NCI-H1436 (cell line): ENCODE measurements at places on chromosomes 11 and 22.

- no peak for DNase-seq
Observed at GRCh38 chr11:8261921-8262551, 1.6 kb downstream of the LMO1 start.

DNA sequence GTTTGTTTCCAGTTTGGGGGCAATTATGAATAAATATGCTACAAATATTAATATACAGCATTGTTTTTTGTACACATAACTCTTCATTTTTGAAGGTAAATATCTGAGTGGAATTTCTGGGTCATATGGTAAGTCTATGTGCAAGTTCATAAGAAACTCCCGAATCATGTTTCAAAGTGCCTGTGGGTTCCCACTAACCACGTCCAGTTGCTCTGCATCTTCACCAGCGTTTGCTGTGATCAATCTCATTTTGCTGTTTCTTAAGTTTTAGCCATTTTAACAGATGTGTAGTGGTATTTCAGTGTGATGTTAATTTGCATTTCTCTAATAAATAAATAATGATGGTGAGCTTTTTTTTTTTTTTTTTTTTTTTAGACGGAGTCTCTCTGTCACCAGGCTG, 14.2 kb upstream of the CSRP3 start:
- no peak for DNase-seq

DNA sequence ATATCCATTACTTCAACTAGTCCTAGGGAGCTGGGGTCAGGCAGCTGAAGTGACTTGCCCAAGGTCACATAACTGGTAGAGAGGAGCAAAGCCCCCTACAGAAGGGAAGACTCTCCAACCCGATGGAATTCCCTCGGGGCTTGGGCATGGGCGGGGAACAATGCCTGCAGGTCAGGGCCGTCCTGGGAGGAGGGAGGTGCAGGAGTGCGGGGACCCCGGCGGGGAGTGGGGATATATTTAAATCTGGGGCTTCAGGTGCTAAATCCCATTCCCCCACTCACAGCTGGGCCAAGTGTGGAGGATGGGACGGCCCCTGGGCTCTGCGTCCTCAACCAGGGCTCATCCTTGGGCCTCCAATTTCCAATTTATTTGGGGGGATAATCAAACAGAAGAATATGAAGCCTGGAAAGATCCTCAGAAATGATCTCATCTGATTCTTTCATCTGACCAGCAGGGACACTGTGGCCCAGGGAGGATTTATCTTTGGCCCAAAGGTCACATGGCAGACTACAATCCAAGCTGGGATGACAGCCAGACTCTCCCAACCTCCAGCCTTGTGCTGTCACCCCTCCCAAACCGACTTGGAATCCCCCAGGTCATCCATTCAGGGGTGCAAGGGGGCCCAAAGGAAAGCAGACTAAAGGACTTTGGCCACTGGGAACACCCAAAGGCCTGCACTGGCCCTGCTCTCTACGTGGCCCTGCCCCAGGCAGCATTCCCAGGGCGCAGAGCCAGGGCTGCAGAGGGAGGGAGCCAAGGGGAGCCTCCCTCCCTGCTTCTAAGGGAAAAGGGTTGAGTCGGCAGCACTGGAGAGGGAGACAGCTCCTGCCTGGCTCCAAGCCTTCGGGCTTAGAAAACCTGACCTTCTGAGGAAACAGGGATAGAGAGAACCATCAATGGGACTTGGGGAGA, 8.7 kb upstream of the C1QTNF6 start:
- DNase-seq: no peak

GRCh38 chr22:23571486-23571885, 8.6 kb downstream of the IGLL1 start:
- no peak for DNase-seq

GRCh38 chr22:21657360-21658032, 8.3 kb upstream of the PPIL2 start:
- peak; percentile 85 for DNase-seq

GRCh38 chr22:45629469-45630089, 42.1 kb upstream of the ATXN10 start:
- DNase-seq: peak; percentile 12

DNA sequence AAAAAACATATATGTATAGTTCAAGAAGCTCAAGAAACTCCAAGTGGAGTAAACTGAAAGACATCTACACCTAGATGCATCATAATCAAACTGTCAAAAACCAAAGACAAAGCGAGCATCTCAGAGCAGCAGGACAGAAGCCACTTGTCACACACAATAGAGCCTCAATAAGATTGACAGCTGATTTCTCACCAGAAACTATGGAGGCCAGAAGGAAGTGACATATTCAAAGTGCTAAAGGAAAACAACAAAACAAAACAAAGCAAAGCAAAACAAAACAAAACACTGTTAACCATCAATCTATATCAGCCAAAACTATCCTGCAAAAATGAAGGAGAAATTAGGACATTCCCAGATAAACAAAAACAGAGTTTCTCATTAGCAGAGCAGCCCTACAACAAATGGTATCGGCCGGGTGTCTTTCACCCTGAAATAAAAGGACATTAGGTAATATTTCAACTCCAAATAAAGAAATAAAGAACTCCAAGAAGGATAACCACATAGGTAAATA, 65.8 kb upstream of the SEPTIN5 start:
- no peak for DNase-seq

DNA sequence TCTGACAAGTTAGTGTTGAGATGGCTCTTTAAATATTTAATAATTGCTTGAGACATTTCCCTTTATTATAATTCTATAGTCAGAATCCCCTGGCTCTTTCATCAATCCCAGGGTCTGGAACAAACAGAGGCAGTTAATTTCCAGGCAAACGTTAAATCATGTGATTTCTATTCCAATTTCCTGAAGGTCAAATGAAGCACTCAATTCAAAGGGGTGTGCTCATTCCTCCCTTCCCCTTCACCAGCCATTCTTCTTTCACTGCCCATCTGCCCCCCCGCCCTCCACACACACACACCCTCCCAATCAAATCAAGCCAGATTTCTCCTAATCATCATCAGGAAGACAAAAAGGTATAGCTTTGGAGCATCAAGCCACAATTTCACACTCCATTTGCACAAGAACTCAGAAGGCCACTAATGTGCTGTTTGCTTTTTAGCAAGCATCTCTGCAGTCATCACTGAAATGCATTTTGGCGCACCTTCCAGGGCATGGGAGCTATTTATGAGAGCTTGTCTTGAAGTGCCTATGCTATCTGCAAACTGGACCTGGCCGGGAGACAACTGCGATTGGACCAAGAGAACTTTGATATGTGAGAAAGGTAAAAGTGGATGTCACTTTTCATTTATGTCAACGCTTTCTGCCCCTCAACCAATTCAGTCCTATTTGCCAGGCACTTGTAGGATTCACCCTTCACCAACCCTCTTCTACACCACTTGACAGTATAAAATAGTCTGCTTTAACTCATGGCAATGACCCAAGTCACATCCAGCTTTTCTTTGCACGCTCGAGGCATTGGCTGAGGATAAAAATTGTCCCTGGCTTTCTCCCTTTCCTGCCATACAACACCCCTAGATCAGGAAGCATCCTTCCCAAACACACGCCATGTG, 315.1 kb upstream of the API5 start:
- DNase-seq: no peak

- no peak for DNase-seq
Observed at GRCh38 chr11:58334708-58335107, 24.2 kb downstream of the OR5B17 start.

DNA sequence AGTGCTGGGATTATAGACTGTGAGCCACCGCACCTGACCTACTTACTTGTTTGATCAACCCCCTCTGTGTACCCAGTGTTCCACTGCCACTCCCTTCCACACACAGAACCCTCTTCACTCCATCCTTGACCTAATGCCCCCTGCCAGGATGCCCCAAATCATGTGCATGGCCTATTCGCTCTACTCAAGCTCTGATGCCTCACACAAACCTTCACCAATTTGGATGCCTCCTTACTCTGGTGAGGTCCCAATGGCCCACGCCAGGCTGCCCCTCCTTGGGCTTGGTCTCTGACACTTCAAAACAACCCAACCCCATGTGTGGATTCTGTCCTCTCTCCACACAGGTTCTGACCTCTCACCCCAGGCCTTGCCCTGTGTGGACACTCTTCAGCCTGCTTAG, 9.4 kb upstream of the PSMC3 start:
- no peak for DNase-seq

- no peak for DNase-seq
Observed at GRCh38 chr22:44357966-44358465, 45.3 kb upstream of the SHISAL1 start.

- DNase-seq: no peak
Observed at GRCh38 chr11:76243193-76243956, 37.1 kb upstream of the WNT11 start.

GRCh38 chr11:60809691-60810090, 24.6 kb downstream of the MS4A10 start:
- no peak for DNase-seq

GRCh38 chr11:131503017-131503416, 132.6 kb downstream of the NTM start:
- DNase-seq: no peak

GRCh38 chr11:61587541-61587941, 6.7 kb upstream of the SYT7 start:
- DNase-seq: no peak

- no peak for DNase-seq
Observed at GRCh38 chr11:71488681-71489270, 35.8 kb downstream of the NADSYN1 start.

DNA sequence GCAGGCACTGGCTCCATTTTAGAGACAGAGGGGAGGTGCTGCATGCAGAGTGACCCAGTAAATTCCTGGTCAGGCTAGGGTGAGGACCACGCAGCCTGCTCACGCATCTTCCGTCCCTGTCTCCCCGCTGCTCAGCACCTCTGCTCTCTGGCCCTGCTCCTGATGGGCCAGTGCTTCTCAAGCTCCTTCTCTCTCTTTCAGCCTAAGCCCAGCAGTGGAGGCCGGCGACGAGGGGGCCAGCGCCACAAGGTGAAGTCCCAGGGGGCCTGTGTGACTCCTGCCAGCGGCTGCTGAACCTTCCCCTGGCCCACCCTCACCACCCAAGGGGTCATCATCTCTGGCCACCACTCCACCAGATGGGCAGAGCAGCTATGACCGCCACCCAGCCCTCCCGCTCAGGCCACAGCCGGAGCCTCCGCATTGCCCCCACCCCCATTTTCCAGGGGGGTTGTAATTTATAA, 24.7 kb downstream of the GTPBP1 start:
- no peak for DNase-seq

DNA sequence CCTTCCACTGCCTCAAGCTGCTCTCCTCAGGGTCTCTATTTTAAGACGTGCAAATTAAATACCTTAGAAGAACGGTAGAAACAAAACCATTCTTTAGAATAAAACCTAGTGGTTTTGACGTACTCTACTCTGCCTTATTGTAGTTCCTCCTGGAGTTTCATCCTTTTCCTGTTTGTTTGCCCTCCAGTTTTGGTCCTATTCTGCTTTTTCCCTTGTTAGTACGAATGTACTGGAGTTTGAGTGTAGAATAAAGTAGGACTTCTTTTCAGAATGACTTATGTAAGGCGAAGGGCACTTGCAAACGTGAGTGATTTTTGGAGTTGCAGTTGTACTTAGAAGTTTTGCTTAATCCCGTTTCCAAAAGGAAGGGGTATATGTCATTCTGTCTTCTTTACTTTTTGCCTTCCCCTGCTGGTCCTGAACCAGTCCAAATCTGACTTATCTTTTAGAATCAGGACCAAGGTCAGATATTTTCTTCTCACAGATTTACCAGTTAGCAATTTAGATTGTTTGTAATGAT, 1.4 kb downstream of the SIK2 start:
- no peak for DNase-seq

- DNase-seq: no peak
Observed at GRCh38 chr22:29780748-29781676, 13.8 kb downstream of the UQCR10 start.

- DNase-seq: no peak
Observed at GRCh38 chr22:33325232-33326004, 267.2 kb upstream of the SYN3 start.

DNA sequence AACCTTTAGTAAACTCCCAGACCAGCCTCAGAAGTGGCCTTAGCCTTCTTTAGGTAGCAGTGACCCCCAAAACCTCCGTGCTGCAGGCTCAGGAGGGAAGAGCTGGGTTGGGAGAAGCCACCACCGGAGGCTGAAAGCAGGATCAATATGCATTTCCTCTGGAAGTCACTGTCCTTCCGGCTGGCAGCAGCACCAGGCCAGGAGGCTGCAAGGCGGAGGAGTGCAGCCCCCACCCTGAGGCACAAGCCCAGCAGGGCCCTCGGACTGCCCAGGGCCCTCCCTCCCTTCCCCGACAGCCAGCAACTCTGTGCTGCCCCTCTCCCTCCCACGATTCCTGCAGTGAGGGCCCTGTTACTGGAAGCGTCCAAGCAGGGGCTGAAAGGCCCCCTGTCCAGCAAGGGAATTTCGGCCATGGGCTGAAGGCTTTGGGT, 3.2 kb upstream of the NRXN2 start:
- DNase-seq: no peak

- no peak for DNase-seq
Observed at GRCh38 chr11:100691896-100692653, 5.0 kb downstream of the ARHGAP42 start.
